Substantia nigra (tissue), 51 donors: ENCODE measurements at places on chromosomes 5 and 9.

- no peak for DNase-seq
These were observed 49.2 kb upstream of the MINAR2 start for GRCh38 chr5:129698661-129699060.

- no peak for DNase-seq
These were observed 60.3 kb downstream of the TTC39B start for GRCh38 chr9:15246708-15247107.

- no peak for DNase-seq
These were observed 167.3 kb downstream of the PJA2 start for GRCh38 chr5:109242518-109242917.

- DNase-seq: no peak
These were observed 139.9 kb downstream of the PIP5K1B start for GRCh38 chr9:68844631-68845612.

DNA sequence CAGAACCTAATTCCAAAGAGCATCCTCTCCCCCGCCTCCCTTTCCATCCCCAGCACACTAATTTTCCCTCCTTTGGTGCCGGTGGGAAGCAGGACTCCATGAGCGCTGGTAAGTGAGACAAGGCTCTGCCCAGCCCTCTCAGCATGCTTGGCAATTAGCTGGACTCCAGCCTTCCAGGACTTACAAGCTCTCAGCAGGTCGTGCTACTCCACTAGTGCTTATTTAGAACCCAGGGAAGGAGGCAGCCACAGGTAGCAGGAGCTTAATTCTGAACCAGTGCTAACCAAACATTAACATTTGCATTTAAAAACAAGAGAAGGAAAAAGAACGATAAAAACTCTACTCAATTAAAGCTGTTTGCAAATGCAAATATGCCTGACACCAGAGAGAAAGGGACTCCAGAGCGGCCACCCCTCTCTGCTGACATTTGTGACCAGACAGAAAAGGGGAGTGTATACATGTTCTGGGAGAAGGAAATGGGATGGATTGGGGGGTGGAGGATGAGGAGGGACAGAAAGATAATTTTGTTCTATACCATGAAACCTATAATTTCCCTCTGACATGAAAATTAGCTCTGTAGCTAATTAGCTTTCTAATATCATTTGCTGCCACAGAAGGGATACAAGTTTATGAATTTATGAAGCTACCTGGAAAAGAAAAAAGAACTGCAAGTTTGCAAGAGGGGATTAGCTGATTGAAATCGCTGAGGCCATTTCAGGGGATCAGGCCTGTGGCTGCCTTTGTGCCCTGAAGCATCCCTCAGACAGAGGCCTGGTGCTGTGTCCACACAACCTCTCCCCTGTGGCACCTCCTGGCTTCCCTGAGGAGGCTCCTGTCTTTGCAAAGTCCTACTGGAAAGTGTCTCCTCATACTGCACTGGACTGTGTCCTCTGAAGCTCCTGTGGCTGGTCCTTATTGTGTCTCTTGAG is 266.3 kb downstream of the SEC61B start:
- no peak for DNase-seq

- no peak for DNase-seq
These were observed 32.5 kb downstream of the HABP4 start for GRCh38 chr9:96482476-96482875.

DNA sequence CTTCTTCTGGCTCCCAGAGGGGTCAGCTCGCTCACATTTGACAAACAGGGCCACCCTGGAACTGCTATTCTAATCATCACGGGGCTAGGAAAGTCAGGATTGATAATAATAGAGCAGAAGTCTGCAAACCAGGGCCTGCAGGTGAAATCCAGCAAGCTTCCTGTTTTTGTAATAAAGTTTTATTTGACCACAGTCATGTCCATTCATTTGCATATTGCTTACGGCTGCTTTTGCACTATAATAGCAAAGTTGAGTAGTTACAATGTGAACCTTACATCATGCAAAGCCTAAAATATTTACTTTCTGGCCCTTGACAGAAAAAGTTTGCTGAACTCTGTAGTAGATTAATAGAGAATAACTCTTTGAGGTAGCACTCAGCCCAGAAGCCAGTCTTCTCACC is 63.2 kb upstream of the CTXN3 start:
- no peak for DNase-seq

GRCh38 chr9:16559418-16560188 is 310.9 kb downstream of the BNC2 start:
- DNase-seq: no peak
